ENCODE measurements at places on chromosomes 1 and 21.

GRCh38 chr1:92094090-92094489, 13.9 kb downstream of the BTBD8 start:
- DNase-seq = no peak

DNA sequence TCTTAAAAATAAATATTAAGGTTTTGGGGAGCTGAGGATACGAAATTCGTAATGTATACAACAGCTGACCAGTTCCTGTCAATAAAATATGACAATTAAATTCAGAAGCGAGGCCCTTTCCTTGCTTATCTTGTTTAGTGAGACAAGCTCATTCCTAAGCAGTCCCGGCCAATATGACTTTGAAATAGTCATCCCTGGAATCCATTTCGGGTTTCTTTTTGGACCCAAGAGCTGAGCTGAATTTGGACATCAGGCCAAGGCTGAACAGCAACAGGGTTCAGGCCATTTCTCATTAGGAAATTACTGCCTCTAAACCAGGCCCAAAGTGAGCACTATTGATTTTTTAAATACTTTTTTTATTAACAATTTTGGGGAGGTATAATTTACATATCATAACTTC, 17.3 kb upstream of the FMN2 start:
- no peak for DNase-seq

- no peak for DNase-seq
These were observed 876 bp downstream of the RAB29 start for GRCh38 chr1:205774198-205775014.

GRCh38 chr1:246836209-246836966, 95.4 kb downstream of the AHCTF1 start:
- no peak for DNase-seq

GRCh38 chr1:220371324-220371723, 99.1 kb upstream of the RAB3GAP2 start:
- DNase-seq = no peak

DNA sequence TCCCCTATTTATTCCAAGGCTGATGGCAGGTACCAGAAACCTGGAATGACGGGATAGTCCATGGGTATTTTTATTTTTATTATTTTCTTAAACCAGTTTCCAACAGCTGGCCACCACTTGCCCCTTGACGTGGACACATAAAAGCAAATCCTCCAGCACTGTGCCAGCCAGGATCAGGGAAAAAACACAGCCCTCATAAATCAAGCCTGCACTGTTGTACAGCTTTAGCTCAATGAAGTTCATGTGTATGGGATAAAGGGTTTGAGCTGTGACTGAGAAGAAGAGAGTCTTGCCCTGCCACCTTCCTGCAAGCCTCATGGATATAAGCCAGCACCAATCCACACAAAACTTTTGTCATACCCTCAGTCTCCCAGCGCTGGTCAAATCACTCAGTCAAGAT, 303.8 kb upstream of the SPAG17 start:
- DNase-seq = no peak

- no peak for DNase-seq
These were observed 76.3 kb downstream of the KRTAP19-8 start for GRCh38 chr21:30962013-30962412.

DNA sequence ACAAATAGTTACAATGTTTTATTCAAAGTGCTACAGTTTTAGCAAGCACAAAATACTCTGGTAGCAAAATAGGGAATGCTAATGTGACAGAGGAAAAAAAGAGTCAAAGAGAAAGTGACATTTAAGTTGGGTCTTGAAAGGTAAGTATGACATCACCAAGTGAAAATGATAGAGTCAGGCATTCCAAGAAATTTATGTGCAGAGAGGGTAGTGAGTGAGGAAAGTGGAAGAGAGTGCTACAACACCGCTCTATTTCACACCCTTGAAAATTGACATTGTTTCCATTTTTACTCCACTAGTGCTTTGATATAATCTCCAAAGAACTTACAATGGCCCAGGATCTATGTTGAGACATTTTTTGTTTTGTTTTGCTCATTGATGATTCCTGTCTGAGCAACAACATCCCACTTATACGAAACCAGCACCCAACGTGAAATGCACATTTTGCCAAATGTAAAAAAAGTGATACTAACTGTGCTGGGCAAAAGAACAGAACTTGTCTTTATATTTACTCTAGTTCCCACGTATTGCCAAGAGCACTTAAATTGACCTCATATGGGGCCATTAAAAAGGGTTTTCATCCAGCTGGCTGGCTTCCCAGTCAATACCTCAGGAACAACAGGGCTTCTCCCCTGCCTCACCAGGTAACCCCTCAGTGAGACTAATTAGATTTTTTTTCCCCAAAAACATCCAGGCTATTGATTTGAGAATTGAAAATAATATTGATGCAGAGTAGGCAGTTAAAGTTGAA, 206.3 kb upstream of the NR5A2 start:
- no peak for DNase-seq

DNA sequence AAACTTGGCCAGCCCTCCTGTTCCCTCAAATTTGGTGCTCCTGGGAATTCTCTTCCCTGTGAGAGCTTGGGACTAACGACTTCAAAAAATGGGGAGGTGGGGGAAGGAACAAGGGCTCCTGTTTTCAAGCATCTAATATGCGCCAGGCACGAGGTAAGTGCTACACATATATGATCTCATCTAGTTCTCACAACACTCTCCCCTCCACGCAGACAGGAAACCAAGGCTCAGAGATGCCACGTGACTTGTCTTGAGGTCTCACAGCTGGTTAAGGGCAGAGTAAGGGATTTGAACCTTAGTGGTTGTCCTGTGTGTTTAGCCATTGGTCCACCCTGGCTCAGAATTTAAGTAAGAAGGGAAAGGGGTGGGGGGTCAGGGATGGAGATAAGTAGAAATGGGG, 125.9 kb downstream of the DMRTB1 start:
- DNase-seq = no peak

DNA sequence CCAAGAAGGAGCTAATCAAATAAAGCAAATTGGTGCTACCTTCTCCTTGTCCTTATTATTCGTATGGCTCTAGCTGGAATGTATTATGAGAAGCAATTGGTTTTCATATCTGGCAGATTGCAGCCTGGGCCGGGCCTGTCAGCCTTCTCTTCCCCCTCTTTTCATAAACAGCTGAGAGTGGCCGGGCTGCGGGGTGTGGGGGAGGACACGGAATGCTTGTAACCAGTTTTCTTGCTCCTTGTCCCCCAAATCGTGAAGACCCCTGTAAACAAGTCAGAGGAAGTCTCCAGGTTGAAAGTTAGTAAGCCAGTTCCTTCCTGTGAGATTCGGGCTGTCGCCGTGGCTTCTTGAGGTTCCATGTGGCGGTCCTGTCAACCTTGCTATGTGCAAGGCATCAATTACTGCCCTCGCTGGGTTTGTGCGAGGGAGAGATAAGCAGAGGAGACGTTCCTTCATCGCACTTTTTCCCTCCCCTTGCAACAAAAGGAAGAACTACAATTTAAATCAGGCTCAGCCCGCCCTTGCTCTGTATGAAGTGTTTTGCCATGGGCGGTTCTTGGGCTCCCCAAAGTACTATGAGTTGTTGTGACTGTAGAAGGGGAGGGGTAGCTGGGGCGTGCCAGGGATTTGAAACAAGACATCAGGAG, 450.7 kb downstream of the CAMTA1 start:
- no peak for DNase-seq

- no peak for DNase-seq
These were observed 320.2 kb downstream of the ZP4 start for GRCh38 chr1:237570530-237570929.

- DNase-seq = no peak
These were observed 29.6 kb downstream of the SLC1A7 start for GRCh38 chr1:53112861-53113260.

DNA sequence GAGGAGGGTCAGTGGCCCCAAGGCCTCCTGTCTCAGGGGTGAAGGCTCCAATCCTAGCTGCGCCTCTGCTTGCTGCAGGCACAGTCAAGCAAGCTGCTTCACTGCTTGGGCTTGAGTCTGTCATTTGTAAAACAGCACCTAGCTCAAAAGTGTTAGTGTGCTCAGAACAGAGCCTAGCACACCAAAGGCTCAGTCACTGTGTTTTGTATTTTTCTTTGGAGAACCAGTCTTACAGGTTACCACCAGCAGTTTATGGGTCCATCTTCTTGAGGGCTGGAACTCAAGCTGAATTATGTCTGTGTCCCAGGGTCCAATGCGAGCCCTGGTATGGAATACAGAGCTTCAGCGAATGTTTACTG, 113.6 kb downstream of the DMRTB1 start:
- no peak for DNase-seq

DNA sequence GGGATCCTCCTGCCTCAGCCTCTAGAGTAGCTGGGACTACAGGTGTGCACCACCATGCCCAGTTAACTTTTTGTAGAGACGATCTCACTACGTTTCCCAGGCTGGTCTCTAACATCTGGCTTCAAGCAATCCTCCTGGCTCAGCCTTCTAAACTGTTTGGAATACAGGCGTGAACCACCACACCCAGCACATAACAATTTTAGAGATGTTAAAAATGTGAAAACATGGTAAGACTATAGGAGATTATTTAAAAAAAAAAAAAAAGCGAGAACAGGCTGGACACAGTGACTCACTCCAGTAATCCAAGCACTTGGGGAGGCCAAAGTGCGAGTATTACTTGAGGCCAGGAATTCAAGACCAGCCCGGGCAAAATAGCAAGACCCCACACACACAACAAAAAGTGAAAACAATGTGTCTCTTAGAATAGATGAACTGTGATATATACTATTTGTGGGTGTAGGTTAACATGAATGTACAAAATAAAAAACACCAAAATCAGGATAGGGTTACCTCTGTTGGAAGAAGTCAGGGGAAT, 19.6 kb downstream of the CCDC18 start:
- DNase-seq = no peak

GRCh38 chr1:18140411-18140810, 32.8 kb downstream of the IGSF21 start:
- no peak for DNase-seq

DNA sequence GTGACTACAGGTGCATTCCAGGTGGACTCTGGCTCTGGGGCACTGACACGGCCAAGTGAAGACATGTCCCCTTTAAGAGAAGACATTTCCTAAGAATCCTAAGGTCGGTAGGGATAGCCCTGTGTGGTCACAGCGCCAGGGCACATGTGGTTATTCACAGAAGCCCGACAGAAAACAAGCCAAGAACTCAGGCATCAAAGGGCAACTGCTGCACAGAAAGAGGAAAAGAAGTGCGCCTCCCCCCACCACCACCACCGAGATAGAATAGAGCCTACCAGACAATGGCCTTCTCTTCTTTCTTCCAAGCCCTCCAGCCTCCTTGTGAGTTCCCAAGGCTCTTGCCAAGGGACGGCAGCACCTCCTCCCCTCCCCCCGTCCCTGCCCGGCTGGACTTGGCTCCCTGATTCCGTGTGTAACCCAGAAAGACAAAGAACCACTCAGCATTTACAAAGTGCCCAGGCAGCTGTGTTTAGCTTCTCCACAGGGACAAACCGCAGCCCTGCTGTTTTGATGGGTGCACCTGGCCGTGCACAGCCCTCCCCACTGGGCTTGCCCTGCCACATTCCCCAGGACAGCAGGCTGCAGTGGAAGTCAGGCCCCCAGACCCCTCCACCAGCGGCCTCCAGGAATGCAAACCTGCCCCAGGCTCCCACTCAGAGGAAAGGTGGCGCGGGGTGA, 30.2 kb downstream of the TMPRSS2 start:
- no peak for DNase-seq

DNA sequence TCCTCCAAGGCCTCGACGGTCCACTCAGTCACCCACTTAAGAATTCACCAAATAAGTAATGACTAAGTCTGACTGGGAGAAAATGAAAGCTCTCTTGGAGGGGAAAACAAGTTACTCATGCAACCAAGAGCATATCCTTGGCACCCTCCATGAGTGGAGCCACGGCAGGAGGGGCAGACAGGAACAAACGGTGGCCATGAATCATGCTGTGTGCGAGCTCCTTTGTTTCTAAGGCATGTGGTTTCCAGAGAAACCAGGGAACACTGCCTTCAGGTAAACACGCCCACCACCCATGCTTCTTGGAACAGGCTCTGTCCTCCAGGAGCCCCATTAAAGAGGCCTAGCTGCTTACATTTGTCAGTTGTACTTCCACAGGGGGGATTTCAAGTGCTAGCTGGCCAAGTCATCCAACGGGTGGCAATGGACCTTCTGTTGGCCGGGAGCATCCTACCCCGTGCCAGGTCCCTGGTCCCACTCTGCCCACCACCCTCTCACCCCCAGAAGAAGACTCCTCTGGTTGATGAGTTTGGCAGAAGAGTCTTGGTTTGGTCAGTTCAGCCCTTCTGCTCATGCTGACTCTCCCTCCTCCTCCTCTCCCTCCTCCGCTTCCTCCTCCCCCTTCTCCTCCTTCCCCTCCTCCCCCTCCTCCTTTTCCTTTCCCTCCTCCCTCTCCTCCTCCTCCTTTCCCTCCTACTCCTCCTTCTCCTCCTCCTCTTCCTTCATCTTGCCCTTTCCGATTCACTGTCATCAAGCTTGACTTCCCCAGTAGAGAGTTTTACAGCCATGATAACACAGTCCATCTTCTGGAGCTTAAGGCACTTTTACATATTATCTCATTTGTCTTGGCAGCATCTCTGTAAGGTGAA, 107.6 kb downstream of the CCDC185 start:
- DNase-seq = no peak

DNA sequence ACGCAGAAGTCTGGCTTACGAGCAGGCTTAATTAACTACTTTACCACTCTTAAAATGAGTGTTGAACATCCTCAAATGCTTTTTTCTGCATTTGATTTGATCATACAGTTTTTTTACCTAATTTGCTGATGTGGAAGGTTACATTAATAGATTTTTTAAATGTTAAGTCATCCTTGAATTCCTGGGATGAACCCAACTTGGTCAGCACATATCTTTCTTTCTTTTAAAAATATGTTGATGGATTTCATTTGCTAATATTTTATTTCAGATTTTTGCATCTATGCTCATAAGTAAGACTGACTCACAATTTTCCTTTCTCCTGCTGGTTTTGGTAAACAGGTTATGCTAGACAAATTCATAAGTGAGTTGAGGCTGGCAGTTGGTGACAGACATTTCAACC, 82.9 kb downstream of the LHX4 start:
- DNase-seq = no peak

- no peak for DNase-seq
These were observed 41.4 kb upstream of the COL6A2 start for GRCh38 chr21:46056450-46056903.

DNA sequence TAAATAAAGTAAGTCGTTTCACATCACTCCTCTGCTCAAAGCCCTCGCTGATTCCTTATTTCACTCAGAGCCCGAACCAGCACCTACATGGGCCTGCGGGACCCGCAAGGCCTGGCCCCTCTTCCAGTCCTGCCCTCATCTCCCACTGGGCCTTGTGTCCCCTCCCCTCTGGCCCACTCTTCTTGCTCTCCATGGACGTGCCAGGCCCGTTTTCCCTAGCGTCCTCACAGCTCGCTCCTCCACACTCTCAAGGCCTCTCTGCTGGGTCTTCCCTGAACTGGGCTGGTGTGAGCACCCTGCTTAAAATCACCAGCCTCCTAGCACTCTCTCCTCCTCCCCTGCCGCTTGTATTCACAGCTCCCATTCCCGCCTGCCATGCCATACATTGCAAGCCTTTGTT, 237.9 kb downstream of the FOXD2 start:
- DNase-seq = no peak

GRCh38 chr1:18578271-18578670, 52.4 kb upstream of the PAX7 start:
- DNase-seq = no peak

GRCh38 chr1:186275822-186276221, 99.2 kb downstream of the TPR start:
- no peak for DNase-seq
